ENCODE measurements at places on chromosomes 6 and 20.

DNA sequence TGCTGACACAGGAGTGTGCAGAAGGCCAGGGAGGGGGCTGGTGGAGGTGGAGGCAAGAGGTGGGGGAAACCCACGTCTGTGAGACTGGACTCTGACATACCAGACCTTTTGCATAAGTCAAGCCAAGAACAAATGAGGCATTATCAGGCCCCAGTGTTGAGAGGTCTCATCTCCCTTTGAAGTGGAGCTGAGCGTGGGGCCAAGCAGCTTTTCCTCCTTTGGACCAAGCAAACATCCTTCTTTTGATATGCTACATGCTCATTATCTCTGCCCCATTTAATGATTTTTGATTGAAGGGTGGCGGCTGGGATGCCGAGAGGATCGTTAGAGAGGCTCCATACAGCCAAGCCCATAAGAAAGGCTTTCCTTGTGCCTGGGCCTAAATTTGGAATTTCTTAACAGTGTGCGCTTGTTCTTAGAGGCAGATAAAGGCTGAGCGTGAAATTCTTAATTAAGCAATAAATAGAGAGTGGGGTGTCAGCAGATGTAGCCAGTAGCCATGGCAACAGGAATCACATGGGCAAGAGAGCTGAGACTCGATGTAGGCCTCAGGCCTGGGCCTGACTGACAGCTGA is 244.5 kb downstream of the PKHD1 start:
- no peak for DNase-seq

DNA sequence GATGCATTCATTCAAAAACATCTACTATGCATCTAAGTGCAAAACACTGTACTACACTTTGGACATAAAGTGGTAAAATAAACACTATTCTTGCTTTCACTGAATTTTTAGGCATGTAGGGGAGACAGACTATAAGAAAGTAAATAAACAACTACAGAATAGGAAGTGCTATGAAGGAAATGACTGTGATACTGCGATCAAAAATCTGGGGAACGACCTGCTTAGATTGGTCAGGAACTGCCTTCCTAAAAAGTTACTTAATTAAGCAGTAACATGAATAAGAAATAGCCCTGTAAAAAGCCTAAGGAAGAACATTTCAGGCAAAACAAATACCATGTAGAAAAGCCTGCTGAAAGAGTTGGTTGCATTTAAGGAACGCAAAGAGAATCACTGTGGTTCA is 50.6 kb downstream of the HACE1 start:
- DNase-seq: no peak

GRCh38 chr6:138219398-138219797 is 1.1 kb upstream of the PBOV1 start:
- no peak for DNase-seq

DNA sequence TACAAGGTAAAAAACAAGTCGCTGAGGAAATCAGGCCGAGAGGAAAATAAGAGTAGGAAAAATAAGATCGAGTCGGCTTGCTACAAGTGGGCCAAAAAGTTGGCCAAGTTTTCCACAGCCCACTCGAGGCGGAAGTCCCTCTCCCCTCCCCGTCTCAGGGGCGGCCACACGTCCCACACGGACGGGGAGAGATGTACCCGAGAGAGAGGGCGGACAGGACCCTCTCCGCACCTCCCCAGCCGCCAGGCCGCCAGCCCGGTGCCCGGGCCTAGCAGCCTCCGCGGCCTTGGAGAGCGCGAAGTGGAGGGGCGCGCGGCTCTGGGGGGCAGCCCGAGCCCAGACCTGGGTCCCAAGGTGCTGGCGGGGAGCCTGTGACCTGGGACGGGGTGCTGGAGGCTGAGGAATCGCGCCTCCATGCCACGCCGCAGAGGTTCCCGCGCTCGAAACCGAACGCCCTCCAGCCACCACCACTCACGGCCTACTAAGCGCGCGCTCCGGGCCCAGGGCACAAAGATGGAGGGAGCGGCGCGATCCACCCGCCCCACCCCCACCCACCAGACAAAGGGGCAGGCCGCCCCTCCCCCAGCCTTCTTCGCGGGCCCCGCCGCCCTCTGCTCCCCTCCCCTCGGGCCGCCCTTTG is 1.9 kb upstream of the HMGA1 start:
- no peak for DNase-seq

DNA sequence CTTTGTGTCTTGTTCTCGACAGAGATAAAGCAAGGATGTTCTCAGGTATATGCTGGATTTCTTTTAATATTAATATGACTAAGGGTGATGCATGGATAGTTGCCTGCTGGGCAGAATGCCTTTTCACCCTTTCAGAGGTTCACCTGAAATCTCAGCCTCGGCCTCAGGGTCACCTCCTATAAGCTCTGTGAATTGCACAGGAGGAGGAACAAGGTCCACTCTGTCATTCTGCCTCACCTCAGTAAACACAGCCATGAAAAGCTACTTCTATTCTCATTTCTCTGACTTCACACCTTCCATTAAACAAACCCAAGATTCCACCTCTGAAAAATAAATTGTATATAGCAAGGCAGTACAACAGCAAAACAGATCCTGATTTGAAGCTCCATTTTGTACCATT is 38.1 kb upstream of the AIG1 start:
- DNase-seq: no peak

DNA sequence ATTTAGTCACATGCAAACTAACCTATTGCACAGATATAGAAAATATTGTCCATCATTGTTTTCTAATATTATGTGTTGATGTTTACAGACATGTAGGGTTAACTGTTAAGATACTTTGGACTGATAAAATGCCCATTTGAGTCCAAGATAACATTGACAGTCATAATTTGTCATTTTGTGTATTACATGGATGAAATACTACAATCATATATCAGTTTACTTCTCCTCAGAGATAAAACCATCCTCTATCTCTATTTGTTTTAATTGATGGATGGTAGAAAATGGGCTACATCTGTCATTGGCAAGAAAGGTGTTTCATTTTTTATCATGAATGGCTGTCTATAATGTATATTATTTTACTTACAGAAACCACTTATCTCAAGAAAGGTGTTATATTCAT is 6.2 kb downstream of the EPHA7 start:
- DNase-seq: no peak

GRCh38 chr6:16987996-16988395 is 113.9 kb upstream of the STMND1 start:
- no peak for DNase-seq

DNA sequence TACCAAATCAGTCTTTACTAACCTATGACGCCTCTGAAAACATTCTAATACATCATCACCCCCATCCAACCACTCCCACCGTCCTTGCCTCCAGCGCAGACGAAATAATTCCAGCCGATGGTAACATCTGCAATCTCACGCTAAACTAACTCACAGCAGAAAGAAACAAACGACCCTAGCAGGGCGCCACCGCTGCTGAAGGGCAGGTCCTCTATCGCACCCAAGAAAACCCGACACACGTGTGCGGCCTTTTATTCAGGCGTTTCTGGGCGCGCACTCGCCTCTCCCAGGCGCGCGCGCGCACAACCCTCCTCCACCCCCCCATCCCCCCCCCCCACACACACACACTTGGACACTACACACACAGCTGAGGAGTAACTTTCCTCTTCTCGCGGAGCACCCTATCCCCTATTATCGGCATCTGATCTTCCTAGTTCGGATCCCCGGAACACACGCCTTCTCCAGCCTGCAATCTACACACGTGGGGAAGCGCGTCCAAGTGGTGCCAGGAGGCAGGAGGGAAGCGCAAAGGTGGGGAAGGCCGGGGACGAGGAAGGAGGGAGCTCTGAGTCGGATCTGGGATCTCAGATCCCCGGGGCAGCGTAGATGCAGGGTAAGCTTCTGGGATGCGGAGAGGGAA is 1.4 kb downstream of the GFOD1 start:
- DNase-seq: peak; percentile 78

GRCh38 chr6:168301648-168302398 is 17.8 kb downstream of the DACT2 start:
- no peak for DNase-seq

DNA sequence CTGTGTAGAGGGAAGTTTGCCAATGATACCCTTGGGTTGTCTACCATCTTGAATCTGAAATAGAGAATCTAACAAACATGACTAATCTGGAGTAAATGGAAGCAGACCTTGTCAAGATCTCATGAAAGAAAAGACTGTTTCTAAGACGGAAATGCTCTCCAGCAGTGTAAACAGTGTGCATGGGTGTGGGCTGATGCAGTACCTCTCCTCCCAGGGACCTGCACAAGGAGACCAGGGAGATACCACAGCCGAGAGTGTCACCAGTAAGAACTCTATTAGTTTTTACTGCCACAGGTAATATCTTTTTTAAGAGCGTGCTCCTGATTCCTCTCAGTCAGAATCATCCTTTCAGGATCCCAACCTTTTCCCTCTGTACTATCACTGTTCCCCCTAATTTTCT is 513.3 kb upstream of the SOX4 start:
- no peak for DNase-seq

GRCh38 chr6:118933855-118934460 is 1.0 kb downstream of the MCM9 start:
- no peak for DNase-seq

- peak; percentile 30 for DNase-seq
These were observed 105.4 kb downstream of the PERP start for GRCh38 chr6:138001750-138002349.

DNA sequence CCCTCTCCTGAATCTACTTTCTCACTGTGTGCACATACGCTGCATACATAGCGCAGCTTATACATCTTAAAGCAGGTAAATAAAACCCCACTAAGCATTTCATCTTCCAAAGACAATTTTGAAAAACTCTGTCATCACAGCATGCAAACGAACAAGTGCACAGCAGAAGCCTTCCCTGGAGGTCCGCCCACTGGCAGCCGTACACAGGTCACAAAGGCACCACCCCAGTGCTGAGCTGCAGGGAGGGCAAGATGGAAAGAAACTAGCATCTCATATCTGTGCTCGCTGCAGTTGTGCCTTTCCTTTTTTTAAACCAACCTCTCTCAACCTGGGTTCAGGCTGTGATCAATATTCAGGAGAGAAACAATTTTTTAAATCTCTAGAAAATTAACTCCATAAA is 73.3 kb downstream of the HUS1B start:
- no peak for DNase-seq

GRCh38 chr20:23637282-23638221 is at the start of gene CST3:
TSS of gene CST3 (minus strand) at chr20:23637955. CDS start at chr20:23637862, 93 bp downstream.
- DNase-seq: peak; percentile 66

DNA sequence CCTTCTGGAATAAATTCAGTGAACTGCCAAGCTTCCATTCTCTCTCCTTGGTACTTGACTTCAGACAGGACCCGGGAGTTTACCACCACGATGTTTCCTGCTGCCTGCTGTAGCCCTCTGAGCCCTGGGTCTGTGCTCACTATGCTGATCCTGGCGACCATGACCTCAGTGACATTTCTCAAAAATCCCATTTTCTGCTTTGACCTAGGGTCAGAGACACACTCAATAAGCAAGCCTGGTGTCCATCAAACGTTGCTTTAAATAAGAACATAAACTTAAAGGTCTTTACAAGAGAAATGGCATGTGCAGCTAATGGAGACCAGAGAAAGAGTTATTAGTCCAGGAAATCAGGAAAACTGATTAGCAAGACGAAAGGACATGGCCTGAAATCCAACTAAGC is 509.7 kb upstream of the SULF2 start:
- no peak for DNase-seq

- peak; percentile 28 for DNase-seq
These were observed 31.7 kb upstream of the CST1 start for GRCh38 chr20:23782366-23782983.

GRCh38 chr20:11738852-11739251 is 178.8 kb upstream of the BTBD3 start:
- DNase-seq: no peak

GRCh38 chr20:21559305-21559704 is 45.4 kb upstream of the NKX2-2 start:
- DNase-seq: no peak

GRCh38 chr6:75094614-75095200 is 111.1 kb downstream of the COL12A1 start:
- no peak for DNase-seq

- no peak for DNase-seq
These were observed 16.3 kb downstream of the LAMA5 start for GRCh38 chr20:62350629-62351422.

GRCh38 chr6:142627474-142627873 is 317.5 kb downstream of the HIVEP2 start:
- no peak for DNase-seq

- DNase-seq: no peak
These were observed 94.2 kb downstream of the STXBP5 start for GRCh38 chr6:147298461-147298860.

DNA sequence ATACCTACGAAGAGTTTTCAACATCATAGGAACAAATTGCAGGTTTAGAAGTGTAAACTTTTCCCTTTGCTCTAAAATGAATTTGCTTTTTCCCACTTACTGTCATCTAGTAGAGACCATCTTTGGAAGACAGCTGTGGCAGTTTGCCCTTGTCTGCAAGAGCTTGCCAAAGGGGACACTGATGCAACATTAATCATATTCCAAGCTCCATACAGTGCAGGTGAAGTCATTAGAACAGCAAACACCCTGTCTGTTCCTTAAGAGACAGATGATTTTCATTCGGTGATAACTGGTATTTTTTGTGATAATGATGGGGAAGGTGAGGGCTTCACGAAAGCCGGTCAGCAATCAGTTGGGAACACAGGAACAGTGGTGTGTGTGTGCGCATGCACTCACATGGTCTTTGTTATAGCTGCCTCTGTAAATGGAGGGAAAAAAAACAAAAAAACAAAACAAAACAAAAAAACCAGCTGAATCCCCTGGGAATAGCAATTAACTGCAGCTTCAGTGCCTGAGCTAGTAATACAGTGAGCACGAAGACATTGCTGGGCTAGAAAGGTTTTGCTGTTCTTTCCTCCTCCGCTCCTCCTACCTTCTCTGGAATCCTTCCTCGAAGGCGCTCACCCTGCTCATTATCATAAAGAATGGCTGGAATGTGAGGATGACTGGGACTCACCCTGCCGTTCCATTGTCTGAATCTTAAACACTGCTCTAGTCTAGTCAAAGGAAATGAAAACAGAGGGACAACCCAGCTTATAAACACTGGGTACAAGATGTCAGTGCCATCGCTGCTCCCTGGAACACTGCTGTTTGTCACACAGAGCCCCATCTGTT is 35.2 kb upstream of the KIF13A start:
- no peak for DNase-seq

- DNase-seq: no peak
These were observed 1.2 kb upstream of the TSPO2 start for GRCh38 chr6:41040940-41041536.

- DNase-seq: no peak
These were observed 222.6 kb downstream of the ZMYND8 start for GRCh38 chr20:47133809-47134456.

- DNase-seq: no peak
These were observed 1.1 kb upstream of the SLC44A4 start for GRCh38 chr6:31879901-31880300.

- no peak for DNase-seq
These were observed 47.0 kb downstream of the DLL1 start for GRCh38 chr6:170243791-170244291.

GRCh38 chr6:158160932-158161539 is 7.0 kb downstream of the SERAC1 start:
- no peak for DNase-seq

- DNase-seq: no peak
These were observed 37.1 kb downstream of the PIGU start for GRCh38 chr20:34639755-34640222.

GRCh38 chr6:168160506-168161370 is 81.7 kb upstream of the FRMD1 start:
- DNase-seq: no peak

GRCh38 chr6:21732731-21733130 is 139.2 kb downstream of the SOX4 start:
- DNase-seq: no peak
